ELF-1 (cell line): ENCODE measurements at places on chromosomes 16 and 17.
A peak's percentile ranks its signal among the peaks of the same experiment; 100 is the strongest.

DNA sequence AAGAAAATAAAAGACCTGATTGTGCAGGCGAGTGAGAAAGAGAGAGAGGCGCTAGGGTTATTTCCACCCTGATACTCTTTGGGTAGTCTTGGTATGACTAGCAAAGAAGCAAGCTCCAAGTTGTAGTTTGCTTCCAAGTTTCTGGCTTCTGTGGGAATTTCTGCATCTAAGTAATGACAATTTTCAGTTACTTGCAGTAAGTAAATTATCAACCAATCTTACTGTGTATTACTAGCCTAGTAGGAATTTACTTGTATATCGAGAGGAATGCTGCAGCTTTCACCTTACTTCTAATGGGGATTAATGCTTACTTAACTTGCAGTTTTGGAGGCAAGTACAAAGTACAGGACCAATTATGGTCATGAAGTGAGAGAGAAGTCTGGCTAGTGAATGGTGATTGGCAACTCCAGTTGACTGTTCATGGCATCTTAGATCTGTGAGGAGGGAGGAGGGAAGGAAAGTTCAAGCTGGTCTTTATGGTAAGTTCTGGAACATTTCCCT, 31.9 kb downstream of the TENT4B start:
- DNase-seq: no peak

GRCh38 chr17:82300707-82301270, 16.6 kb downstream of the CD7 start:
- DNase-seq: peak; percentile 58

GRCh38 chr17:31744511-31744951, 114.5 kb downstream of the COPRS start:
- no peak for DNase-seq

DNA sequence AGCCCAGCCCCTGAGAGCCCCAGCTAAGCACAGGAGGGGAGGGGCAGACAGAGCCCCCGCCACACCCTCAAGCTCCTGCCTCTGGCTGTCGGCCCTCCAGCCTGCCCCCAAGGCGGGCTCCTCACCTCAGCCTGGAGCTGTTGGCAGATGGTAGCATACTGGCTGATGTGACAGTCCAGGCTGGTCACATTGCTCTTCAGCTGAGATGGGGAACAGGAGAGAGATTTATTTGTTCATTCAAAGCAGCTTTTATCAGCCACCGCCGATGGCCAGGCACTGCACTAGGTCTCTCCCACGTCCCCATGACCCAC, 14.8 kb downstream of the KIF18B start:
- no peak for DNase-seq

DNA sequence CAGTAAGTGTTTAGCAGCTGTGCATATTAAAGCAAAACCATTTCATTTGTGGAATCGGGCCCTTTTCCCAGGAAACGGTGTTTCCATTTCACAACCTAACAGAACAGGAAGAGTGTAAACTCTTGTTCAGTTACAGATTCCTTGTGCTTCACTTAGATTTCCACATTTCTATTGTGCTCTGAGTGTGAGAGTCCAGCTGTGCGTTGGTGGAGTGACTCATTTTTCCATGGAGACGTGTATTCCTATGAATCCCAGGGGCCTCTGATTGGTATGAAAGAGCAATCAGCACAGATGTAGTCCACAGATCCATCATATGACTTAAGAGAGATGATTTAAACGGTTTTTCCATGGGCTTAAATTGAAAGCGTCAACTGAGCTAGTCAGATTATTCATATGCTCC, 13.3 kb upstream of the CAVIN1 start:
- DNase-seq: no peak
